ENCODE measurements at places on chromosomes 4 and X.

- DNase-seq: no peak
Measured at GRCh38 chr4:1385373-1386340, 20.6 kb downstream of the NKX1-1 start.

GRCh38 chr4:147828331-147828905 is 96.5 kb downstream of the ARHGAP10 start:
- no peak for DNase-seq

GRCh38 chr4:143046454-143046853 is 138.3 kb upstream of the USP38 start:
- no peak for DNase-seq

- DNase-seq: no peak
Measured at GRCh38 chrX:105209406-105209805, 11.1 kb downstream of the TEX13A start.

GRCh38 chr4:1879485-1879884 is 8.3 kb downstream of the NSD2 start:
- DNase-seq: no peak

- DNase-seq: no peak
Measured at GRCh38 chrX:46571423-46572339, 1.9 kb upstream of the CHST7 start.

DNA sequence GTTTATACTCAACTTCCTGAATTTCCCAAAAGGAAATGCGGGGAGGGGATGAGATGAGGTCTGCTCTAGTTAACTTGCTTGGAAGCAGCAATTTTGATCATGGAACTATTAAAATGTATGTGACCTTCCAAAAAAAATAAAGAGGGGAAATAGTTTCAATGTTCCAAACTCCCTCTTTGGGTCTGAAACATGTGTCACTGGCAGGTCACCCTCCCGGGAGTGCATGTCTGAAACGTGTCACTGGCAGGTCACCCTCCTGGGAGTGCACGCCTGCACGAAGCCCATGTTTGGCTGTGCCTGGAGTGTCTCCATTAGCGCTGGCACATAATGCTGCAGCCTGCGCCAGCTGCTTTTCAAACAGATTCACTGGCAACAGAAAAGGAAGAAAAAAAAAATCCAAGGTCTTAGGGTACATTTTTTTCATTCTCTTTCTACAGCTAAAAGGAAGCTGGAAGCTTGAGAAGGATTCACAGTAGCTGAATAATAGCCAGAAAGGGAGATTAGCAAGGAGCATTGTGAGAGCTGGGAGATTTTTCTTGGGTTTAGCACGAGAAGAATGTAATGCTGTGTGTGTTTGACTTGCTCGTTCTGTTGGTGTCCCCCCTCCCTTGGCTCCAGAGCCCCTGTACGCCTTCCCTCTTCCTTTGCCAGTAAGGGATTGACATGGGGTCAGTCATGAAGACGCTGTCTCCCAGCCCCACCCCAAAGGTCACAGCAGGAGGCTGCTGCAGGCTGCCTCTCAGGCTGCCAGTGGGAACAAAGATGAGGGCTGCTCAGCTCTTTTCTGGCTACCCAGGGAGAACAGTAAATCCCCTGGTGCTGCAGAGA is 39.2 kb upstream of the TLR3 start:
- peak; percentile 21 for DNase-seq

DNA sequence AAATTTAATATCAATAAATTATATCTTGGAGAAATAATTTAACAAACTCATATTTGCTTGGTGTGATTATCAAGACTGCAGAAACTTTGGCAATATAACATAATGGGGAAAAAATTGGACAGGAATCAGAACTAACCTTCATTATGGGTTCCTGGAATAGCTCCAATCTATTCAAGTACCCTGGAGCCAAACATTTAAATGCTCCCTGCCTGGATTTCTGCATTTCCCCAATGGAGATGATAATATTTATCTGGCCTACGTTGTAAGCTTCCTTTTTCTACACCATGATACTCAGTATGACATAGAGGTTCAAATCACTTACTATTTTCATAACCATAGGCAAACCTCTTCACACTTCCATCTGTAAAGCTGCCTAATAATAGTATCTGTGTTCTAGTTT is 326.8 kb downstream of the TRIML1 start:
- DNase-seq: no peak

DNA sequence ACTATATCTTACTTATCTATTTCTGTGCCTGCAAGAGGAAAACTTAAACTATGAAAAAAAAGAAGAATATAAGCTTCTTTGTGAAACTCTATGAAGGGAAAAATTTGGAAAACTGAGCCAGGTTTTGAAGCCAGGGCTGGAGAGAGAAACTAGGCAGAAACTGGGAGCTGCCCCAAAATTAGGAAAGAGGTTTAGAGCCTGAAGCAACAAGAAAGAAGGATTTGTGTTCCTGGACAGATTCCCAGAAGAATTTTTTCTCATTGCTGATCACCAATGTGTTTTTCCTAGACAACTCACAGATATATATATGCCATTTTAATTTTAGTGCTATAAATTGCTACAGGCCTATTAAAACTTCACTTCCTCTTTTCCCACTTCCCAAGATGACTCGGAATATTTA is 245.0 kb upstream of the GEMIN8 start:
- no peak for DNase-seq

DNA sequence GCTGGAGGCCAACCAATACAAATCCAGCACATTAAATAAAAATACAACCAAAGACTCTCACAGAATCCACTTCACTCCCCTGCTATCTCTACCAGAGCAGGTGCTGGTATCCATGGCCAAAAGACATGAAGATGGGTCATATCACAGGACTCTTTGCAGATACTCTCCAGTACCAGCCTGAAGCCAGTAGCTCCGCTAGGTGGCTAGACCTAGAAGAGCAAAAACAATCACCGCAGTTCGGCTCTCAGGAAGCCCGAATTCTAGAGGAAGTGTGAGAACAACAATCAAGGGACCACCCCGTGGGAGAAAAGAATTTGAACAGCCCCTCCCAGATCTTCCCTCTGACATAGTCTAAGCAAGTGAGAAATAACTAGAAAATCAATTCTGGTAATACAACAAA is 20.2 kb downstream of the CLIC2 start:
- no peak for DNase-seq

DNA sequence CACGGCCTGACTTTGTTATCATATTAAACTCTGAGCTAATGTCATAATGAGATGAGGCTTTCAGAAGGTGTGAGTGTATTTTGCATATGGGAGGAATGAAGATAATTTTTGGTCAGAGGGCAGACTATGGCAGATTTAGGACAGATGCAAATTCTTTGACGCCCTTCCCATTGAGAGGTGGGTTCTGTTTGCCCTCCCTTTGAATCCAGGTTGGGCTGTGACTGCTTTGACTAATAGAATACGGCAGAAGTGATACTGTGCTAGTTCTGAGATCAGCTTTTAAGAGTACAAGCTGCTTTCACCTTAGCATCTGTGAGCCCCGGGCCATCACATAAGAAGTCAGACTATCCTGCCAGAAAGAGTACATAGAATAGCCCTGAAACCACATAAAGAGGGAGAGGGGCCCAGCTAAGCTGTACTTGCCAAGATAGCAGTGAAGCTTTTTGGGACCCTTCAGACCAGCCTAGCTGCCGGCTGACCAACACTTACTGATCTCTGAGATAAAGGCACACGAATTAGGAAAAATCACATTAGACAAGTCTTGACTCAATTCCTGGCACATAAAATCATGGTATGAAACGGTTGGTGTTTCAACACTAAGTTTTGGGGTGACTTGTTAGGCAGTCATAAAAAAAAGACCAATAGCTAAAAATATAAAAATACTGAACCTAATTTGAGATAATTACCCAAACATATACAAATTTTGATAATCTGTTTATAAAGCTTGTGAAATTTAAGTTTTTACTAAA is 166.7 kb upstream of the SH3RF1 start:
- DNase-seq: no peak

- DNase-seq: no peak
Measured at GRCh38 chr4:82200046-82200445, 173.7 kb downstream of the HNRNPD start.

GRCh38 chr4:37486166-37486565 is 200.0 kb downstream of the RELL1 start:
- DNase-seq: no peak

- DNase-seq: no peak
Measured at GRCh38 chrX:18755651-18756050, 48.2 kb downstream of the PPEF1 start.

DNA sequence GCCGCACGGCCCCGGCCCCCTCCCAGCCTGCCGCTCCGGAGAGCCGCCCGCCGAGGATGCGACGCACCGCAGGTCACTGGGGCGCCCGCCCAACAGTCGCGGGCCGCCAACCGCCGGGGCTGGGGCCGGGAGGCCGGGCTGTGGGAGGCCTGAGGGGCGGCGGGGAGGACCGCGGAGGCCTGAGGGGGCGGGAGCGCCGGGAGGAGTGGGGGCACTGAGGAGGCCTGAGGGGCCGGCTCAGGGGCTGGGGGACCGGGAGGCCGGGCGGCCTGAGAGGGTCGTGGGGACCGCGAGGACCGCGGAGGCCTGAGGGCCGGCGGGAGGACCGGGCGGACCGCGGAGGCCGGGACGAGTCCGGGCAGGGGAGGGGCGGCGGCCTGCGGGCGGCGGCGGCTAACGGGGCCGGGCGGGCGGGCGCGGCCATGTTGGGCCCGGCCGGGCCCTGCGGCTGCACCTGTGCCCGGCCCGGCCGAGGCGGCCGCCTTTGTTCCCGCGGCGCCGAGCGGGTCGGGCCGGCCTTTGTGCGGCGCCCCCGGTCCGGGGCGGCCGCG is 353 bp downstream of the NSD2 start:
- DNase-seq: no peak

DNA sequence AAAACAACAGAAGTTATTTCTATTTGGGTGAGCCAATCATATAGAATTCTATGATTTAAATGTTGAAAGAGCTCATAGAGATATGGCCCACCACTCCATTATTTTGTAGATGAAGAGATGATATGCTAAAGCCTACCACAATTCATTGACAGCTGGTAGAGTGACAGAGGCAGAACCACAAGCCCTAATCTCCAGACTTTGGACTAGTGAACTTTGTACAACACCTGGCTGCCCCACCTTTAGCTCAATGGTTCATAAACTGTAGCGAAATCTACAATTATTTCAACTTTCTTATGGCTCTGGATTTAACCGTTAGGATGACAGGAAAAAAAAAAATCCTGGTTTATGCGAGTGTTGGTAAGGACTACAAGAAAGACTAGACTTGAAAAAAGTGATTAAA is 50.9 kb downstream of the PRKG2 start:
- DNase-seq: no peak

DNA sequence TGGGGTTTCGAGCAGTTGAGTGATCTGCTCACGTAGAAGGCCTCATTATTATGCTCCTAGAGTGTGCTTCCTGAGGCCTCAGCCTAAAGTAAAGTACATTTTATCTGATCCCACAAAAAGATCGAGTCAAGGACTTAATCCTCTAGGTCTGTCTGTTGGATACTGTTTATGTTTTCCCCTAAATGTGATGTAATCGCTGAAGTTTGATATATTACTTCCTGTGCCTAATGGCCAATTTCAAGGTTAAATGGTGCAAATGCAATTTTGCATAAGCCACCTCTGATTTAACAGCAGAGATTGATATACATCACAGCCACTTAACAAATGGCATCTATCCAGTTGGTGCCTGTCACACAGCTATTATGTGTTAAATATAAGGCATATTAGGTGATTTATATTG is 19.4 kb upstream of the SERTM2 start:
- no peak for DNase-seq

DNA sequence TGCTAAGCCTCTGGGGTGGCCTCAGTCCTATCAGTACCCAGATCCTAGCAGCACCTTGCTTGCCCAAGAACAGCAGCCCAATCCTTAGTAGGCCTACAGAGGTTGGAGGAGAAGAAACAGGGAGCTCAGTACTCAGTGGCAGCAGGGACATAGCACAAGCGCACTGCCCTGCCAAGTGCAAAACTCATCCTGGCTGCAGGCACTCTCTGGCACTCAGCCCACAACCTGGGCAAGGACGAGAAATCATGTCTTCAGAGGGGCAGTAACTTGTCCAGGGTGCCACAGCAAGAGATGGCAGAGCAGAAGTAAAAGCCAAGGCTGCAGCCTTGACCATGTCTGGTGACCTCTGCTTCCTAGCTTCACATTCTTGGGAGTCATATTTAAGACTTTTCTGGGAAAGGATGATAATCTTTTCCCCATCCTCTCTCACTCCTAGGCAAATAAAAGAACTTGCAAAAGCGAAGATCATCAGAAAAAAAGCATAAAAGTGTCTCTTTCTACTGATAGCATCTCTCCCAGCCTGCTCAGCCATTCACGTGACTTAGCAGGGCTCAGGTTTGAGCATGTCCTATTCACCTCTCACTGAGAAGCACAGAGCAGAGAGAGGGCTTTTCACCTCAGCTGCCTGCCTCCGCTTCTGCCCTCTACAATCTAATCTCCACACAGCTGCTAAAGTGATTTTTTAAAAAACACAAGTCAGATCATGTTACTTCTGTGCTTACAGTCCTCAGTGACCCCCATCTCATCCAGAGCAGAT is 37.2 kb upstream of the MAGEA4 start:
- no peak for DNase-seq

DNA sequence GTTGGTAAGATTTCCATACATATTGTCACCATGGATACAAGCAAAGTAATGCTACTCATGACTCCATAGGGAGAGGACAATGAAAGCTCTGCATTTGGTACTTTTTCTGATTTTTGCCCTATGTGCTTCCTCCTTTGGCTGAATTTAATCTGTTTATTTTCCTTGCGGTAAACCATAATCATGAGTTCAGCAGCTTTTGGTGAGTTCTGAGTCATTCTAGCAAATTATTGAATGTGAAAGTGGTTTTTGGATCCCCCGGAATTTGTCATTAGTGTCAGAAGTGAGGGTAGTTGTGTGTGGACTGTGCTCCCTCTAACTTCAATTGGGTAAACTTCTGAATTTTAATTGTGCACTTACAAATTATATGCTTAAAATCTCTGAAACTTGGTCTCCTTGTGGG is 170.3 kb downstream of the MOSPD2 start:
- no peak for DNase-seq
